ENCODE measurements at places on chromosomes 16 and 17.

DNA sequence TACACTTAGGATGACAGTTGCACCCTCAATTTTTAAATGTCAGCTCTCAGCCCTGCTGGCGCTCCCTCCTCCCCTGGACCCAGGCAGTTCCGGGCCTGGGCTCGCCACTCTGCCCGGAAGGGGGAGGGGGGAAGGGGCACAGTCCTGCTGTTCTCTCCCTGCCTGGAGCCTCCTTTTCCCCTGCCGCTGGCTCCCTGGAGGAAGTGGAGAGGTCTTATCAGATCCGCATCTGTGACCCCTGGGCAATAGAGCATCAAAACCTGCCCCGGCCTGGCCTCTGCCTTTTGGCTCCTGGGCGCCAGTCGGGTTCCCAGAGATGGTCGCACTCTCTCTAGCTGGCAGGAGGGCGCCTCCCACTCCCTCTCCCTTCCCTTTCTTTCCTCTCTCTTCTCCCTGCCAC lies 149.3 kb downstream of the IRF8 start:
- no peak for DNase-seq

- no peak for DNase-seq
These were observed 18.1 kb downstream of the SPATA32 start for GRCh38 chr17:45243750-45244149.

DNA sequence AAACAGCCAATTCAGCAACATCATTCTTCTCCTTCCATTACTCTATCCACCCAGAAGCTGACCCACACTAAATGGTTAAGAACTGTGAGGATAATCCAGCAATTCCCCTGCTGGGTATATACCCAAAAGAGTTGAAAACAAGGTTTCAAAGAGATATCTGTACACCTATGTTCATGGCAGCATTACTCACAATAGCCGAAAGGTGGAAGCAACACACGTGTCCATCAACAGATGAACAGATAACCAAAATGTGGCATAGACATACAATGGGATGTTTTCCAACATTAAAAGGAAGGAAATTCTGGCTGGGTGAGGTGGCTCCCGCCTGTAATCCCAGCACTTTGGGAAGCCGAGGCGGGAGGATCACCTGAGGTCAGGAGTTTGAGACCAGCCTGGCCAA lies 19.9 kb downstream of the MIS12 start:
- no peak for DNase-seq

GRCh38 chr17:978103-979093 lies 1.2 kb downstream of the NXN start:
- DNase-seq, result peak; percentile 24

DNA sequence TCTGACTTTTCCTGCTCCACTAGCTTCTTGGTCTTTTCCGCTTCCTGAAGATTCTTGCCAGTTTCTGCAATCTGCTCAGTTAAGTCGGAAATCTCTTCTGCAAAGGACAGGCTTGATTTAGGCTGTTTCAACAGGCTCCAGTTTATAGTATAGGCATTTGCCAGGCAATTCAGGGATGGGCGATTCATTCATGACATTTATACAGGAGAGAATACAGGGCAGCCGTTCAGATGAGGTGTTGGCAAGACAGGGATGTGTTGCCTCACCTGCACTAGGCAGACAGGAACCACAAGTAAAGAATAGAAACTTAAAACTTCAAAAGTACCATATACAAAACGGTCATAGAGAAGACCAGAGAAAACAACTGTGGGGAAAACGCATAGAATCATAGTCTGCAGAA lies 61.7 kb downstream of the MYH13 start:
- DNase-seq, result no peak

DNA sequence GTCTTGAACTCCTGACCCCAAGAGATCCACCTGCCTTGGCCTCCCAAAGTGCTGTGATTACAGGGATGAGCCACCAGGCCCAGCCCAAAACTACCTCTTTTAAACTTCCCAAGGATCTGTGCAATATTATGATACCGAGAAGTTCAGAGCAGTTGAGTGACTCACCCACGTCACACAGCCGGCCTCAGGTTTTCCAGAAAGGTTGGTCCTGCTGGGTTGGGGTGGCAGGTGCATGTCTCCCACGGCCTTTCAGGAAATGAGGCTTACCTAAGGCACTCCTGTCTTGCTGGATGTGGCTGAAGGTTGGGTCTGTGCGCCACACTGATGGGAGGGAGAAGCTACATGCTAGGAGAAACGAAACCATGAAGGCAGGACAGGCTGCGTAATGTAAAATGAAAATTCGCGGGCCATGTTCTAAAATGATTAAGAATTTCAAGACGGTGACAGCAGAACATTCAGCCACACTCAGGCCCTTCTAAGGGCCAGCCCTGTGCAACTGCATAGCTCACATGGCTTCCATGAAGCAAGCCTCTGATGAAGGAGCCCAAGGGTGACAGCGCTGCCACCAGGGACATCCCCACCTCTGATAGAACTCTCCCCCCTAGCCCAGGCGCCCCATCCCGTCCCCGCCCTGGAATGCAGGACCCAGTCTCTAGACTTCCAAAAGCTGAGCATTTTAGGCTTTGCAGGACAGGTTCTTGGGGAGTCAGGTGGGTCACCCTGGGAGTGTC lies 6.6 kb upstream of the GLIS2 start:
- DNase-seq, result no peak
